Fibroblast of the aortic adventitia (primary cell): ENCODE measurements at places on chromosomes 7 and 10. TPM values are rescaled to one million over a fixed set of nuclear protein-coding genes. Genes with fewer than 3 reads are reported as not detected.
A peak's percentile ranks its signal among the peaks of the same experiment; 100 is the strongest.

Gene SYPL1
- total RNA-seq: 69.5 and 72.2 TPM in 2 replicates

Gene CYP2C19
- total RNA-seq: not detected in 2 replicates

Gene MRLN
- total RNA-seq: not detected in 2 replicates

Gene CYP3A5
- total RNA-seq: 1.1 and 2.9 TPM in 2 replicates

Gene SPRN
- 0.18 and 0.82 TPM in 2 replicates for total RNA-seq

DNA sequence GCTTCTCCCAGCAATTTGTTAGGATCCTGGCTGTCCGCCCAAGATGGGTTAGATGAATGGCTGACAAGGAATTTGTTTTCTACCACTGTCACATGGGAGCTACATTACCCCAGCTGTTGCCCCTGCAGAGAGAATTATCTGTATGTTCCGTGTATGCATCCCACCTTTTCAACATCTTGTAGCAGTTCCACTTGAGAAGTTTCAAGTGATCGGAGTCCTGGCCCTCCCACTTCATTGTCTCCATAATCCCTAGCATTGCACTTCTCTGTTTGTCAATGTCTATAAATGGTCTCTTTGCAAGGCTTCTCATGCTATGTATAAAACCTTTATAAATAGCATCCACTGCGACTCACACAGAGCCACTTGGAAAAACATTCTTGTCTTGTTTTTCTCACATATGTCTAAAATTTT, 972.5 kb downstream of the CNTNAP2 start:
- DNase-seq: no peak

GRCh38 chr7:41051535-41051934, 651.4 kb downstream of the INHBA start:
- no peak for DNase-seq

DNA sequence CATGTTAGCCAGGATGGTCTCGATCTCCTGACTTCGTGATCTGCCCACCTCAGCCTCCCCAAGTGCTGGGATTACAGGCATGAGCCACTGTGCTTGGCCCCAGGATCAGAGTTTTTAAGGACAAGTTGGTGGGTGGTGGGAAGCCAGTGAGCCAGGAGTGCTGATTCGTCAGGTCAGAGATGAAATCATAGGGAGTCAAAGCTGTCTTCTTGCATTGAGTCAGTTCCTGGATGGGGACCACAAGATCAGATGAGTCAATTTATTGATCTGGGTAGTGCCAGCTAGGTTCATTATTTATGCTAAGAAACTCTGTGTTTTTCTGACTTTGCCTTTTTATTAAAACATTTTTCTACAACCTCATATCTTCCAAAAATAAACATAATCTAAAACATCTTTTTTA, 423.8 kb downstream of the ARL4A start:
- peak; percentile 9 for DNase-seq

- DNase-seq: peak; percentile 12
Observed at GRCh38 chr7:86908948-86909347, 150.5 kb downstream of the ELAPOR2 start.

DNA sequence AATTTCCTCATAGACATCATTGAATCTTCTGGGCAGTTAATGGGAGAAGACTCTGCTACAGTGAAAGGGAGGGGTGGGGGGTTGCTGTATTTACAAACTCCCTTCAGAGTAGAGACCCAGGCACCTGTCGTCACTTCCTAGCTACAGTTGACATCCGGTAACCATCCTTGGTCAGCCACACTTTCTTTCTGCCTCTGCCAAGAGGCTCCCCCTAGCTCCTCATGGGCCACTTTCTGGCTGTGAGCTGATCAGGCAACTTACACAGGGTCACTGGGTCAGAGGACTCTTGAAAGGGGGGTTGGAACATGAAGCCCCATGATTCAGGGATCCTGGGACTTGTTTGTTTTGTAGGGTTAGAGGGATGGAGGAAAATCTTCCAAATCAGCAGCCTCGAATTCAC, 1.2 kb downstream of the TECPR1 start:
- DNase-seq: no peak

- DNase-seq: no peak
Observed at GRCh38 chr10:19888061-19888660, 71.9 kb downstream of the PLXDC2 start.

GRCh38 chr7:47453093-47454061, 128.5 kb downstream of the TNS3 start:
- peak; percentile 75 for DNase-seq

- peak; percentile 77 for DNase-seq
Observed at GRCh38 chr10:89086801-89087521, 96.4 kb downstream of the FAS start.

- DNase-seq: peak; percentile 18
Observed at GRCh38 chr10:80260295-80261243, 28.9 kb downstream of the MAT1A start.

- DNase-seq: peak; percentile 67
Observed at GRCh38 chr7:105156731-105157130, 142.7 kb downstream of the KMT2E start.

DNA sequence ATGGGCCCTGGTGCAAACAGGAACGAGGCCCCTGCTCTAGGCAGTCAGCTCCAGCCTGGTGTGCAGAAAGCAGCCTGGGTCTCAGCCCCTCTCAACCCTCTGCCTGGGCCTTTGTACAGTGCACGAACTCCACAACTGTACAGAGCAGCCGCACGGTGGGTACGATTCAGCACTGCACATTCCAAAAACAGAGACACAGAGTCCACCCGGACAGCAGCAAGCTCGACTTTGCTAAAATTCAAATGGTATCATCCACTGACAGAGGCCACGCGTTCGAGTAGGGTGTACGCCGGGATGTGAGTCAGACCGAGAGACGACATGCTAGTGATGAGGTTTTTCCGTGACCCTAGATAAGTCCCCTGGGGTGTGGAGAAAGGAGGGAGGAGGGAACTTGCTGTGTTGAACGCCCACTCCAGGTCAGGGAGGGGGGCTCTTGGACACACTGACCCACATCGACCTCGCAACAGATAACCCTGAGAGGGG, 65.6 kb upstream of the PDGFA start:
- no peak for DNase-seq

DNA sequence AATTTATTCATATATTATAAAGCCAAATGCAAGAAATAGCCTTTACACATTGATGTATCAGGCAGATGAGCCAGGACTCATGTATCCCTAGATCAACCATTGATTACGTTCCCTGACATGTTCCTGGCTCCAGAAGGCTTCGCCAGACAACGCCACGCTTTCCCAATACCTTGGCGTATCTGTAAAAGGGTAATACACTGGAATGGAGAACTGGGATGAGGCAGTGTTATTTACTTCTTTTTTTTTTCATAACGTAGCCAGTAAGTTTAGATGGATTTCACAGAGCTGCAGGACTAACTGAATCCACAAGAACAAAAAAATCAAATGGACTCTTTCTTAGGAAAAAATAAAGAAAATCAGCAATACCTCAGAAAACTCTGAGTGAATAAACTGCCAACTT, 588.1 kb upstream of the SEMA3D start:
- DNase-seq: peak; percentile 2

DNA sequence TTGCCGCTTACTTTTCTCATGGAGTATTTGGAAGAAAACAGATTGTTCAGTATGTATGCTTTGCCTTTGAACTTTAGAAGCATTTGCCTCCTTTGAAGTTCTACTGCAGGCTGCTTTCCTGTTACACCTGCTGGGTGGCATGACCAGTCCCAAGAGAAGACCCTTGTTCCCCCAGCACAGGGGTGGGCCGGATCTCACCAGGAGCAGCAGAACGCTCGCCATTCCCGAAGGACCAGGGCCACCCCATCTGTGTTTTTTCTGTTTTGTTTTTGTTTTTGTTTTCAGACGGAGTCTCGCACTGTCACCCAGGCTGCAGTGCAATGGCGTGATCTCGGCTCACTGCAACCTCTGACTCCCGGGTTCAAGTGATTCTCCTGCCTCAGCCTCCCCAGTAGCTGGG, 493.6 kb downstream of the PTPRN2 start:
- no peak for DNase-seq

DNA sequence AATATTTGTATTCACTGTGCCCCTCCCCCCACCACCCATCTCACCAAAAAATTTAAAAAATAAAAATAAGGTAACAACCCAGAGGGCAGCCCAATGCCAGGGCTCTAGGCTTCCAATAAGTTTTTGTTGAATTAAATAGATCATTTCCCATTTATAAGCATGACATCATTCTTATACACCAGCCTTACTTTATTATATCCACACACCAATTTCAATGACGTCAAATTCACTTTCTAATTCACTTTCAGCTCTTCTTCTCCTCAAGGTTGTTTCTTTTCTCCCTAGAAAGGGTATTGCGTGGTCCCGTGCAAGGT, 1.2 kb upstream of the DKK1 start:
- DNase-seq: peak; percentile 8

GRCh38 chr10:14554091-14554490, 220.6 kb downstream of the FAM107B start:
- no peak for DNase-seq

DNA sequence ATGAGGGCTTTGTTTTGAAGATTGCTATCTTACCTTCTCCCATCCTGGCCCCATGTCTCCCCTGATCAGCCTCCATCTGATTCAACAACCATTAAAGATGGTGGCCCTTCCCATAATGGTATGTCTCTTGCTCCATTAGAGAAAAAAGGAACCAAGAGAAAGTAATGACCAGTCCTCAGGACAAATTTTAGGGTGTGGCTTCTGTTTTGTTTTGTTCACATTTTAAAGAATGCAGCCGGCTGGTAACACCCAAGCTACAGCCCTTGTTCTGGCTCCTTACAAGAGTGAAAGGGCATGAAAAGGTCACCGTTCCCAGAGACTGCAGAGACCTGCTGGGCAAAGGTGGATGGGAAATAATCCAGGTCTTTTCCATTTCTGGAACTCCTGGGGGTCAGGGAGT, 287.9 kb upstream of the NEBL start:
- DNase-seq: no peak

DNA sequence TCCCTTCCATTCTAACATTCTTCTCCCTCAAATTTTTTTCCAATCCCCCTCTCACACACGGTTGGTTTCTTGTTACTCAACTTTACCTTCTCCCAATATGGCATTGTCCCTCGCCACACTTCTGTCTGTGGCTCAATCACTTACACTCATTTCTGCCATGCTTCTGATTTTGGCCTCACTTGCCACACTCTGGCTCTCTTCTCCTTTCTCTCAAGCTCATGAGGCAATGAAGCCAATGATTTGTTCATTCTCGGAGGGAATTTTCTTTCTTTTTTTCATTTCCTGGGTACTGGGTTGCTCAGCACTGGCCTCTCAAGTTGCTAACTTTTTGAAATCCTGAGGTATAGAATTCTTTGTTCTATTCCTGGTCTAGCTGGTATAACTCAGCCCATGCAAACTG, 4.0 kb upstream of the MYOZ1 start:
- no peak for DNase-seq

DNA sequence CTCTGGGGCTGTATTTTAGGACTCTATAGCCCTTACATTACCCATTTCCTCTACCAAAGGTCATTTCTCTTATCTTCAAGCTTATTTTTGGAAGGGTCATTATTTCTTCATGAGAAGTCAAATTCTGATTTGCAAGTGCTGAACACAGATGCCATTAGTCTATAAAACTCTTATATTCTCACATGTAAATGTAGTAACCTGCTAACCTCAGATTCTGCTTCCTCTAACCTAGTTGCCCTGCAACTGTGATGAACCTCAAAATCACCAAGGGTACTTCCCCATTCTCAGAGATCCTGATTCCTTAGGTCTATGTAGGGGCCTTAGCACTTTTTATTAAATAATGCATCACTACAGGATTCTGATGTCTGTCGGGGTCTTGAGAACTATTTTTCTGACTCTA, 6.3 kb downstream of the FAS start:
- DNase-seq: no peak

GRCh38 chr10:26997610-26998009, 102.7 kb downstream of the ANKRD26 start:
- DNase-seq: no peak

GRCh38 chr10:98062424-98062823, 32.0 kb upstream of the CRTAC1 start:
- no peak for DNase-seq

DNA sequence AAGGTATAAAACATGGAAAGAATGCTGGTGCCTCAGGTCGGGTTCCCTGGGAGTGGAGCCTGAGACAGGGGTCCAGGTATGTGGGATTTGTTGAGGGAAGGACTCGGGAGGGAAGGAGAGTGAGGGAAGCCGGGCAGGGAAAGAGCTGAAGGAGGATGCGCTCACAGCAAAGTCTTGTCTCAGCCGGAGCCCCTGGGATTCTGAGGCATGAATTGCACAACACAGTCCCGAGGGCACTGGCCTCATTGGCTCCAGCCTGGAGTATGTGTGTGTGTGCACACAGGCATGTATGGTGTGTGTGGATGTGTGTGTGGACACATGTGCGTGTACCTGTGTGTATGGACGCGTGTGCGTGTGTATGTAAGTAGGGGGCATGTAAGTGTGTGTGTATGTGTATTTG, 87.4 kb downstream of the WDFY4 start:
- no peak for DNase-seq

GRCh38 chr7:76424413-76425111, at the start of gene ZP3:
Gene ZP3 (plus strand): TSS chr7:76424950. CDS start chr7:76424965, 15 bp downstream.
- DNase-seq: no peak
